Glutamatergic neuron (in vitro differentiated cells): ENCODE measurements at places on chromosomes 7 and 10.

- DNase-seq, result no peak
These were observed 49.2 kb downstream of the KDM7A start for GRCh38 chr7:140127360-140128127.

GRCh38 chr10:103355906-103356599 is 5.1 kb upstream of the PCGF6 start:
- DNase-seq, result no peak

- peak; percentile 23 for DNase-seq
These were observed 640.4 kb downstream of the TYW1 start for GRCh38 chr7:67637023-67637358.

GRCh38 chr10:109007514-109007913 is 915.8 kb downstream of the XPNPEP1 start:
- DNase-seq, result no peak

- no peak for DNase-seq
These were observed 94.3 kb upstream of the AGBL3 start for GRCh38 chr7:134891696-134892678.

- DNase-seq, result no peak
These were observed 271.4 kb downstream of the ACTR3B start for GRCh38 chr7:153030976-153031375.

- DNase-seq, result no peak
These were observed 11.8 kb upstream of the GPNMB start for GRCh38 chr7:23234569-23235296.

DNA sequence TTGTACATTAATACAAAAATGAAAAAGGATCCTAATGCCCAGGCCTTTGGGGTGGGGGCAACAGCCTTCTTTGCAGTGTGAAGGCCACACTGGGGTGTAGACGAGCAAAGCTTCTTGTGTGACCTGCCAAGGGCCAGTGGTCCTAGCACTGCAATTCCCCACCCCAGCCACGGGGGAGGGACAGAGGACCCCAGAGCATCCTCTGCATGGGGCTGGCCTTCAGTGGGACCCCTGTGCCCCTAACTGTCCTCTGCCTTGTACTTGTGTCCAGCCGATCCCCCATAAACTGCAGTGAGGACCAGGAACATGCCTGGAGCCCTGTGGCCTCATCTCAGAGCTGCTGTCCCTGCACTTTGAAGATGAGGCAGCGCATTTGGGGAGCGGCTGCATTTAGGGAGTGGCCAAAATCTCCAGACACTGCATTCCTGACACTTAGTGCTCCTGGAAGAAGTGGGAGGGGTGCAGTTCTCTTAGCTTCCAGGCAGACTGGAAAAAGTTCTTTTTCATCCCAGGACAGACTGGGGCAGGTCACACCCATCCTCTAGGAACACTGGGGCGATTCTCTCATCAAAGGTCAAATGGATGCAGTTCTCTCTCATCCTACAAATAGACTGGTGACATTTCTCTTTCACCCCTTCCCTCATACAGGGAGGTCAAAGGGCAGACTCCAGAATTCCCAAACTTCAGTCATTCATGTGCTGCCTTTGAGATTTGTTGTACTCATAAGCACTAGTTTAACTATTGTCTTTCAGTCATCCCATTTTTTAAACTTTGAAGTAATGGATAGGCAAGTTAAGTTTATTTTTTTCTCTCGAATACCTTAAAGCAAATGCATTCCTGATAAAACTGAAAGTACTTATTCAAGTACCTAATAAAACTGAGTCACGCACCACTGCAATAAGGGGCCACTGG is 922 bp upstream of the MYO1G start:
- DNase-seq, result no peak

GRCh38 chr7:151123158-151123821 is 37.0 kb downstream of the AGAP3 start:
- no peak for DNase-seq

DNA sequence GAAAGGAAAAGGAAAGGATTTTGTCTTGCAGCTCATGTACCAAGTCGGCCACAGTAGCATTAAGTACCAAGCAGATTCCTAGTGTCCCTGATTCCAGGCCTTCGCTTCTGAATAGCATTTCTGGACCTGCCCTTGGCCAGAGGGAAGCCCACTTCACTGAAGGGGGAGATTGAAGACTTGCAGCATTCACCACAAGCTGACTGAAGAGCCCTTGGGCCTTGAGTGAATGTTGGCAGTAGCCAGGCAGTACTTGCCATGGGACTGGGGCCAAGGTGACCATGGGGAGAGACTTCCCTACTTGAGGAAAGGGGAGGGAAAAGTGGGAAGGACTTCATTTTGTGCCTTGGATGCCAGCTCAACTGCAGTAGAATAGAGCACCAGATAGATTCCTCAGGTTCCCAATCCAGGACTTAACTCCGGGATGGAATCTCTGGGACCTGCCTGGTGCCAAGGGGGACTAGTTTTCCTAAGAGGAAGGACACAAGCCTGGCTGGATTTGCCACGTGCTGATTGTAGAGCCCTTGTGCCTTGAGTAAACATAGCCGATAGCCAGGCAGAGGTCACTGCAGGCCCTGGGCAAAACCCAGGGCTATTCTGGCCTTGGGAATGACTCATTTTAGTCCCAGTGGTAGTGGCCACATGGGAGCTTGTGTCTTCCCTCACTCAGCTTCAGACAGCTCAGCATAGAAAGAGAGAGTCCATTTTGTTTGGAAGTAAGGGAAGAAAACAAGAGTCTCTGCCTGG is 141.7 kb upstream of the KCND2 start:
- DNase-seq, result no peak

DNA sequence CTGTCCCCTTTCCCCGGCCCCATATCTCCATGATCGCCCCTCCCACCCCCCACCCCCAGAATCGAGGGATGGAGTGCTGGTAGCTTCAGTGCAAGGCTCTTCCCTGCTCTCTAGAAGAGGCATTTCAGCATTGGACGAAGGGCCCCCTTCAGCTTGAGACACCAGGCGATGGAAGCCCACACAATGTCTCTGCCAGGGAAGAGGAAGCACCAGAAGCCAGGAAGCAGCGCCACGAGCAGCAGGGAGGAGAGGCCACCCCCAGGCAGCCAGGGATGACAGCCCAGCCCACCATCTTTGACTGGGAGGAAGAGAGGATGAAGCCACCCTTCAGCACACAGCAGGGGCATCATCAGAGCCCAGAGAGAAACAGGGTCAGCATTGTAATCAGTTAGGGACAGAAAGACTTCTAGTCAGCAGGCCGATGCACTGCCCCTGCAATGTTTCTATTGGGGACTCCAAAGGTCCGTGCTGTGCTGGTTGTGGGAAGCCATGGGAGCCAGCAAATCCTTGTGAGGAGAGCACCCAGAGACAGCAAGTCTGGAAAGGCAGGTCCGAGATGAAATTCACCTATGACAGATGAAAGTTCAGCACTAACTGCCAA is 15.7 kb downstream of the TMEM72 start:
- DNase-seq, result no peak

- DNase-seq, result no peak
These were observed 6.1 kb downstream of the RAMP3 start for GRCh38 chr7:45163692-45164052.

DNA sequence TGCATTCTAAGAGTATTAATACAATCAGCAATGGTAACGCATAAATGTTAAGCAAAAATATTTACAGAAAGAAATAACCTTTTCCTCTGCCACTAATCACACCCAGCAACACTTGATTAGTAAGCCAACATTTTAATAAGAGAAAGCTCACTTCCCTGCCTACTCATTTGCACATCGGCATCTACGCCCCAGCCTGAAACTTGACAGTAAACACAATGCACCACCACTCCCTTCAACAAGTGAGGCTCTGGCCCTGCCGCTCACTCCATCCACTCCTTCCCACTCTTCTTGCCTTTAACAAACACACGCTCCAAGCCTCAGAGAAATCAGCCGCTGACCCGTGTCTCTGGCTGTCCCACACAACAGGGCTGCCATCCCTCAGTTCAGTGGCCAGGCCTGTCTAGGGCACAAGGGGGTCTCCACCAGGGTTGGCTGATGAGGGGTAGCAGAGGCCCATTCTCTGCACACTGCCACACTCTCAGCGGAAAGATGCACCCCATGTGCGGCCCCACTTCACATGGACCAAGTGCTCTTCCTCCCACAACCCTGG is 54.6 kb downstream of the CTBP2 start:
- no peak for DNase-seq

DNA sequence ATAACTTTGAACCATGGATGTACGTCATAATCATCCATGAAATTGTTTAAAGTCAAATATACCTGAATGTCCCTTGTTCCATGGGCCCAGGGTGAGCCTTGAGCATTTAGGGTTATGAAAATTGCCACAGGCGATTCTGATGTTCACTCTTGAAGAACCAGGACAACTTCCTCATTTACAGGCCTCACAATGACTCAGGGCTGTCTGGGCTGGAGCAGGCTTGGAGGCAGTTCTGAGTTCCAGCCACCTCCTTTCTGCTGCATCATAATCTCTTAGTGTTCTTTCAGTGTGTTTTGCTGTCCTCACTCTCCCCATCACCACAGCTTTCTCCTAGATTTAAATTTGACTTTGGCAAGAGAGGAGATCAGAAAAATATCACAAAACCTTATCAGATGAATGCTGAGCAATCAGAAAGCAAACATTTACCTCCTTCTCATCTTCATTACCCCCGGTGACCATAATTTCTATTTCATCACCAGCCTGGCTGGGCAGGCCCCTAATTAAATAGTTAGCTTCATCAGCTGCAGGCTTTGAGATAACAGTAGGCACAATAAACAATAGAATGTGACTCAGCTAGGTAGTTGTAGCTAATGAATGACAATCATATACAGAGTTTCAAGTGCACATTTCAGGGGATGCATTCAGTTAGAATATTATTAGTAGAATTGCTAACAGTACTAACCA is 571.0 kb downstream of the SH2D4B start:
- no peak for DNase-seq

- no peak for DNase-seq
These were observed 203.7 kb downstream of the ARHGAP21 start for GRCh38 chr10:24519950-24520349.

DNA sequence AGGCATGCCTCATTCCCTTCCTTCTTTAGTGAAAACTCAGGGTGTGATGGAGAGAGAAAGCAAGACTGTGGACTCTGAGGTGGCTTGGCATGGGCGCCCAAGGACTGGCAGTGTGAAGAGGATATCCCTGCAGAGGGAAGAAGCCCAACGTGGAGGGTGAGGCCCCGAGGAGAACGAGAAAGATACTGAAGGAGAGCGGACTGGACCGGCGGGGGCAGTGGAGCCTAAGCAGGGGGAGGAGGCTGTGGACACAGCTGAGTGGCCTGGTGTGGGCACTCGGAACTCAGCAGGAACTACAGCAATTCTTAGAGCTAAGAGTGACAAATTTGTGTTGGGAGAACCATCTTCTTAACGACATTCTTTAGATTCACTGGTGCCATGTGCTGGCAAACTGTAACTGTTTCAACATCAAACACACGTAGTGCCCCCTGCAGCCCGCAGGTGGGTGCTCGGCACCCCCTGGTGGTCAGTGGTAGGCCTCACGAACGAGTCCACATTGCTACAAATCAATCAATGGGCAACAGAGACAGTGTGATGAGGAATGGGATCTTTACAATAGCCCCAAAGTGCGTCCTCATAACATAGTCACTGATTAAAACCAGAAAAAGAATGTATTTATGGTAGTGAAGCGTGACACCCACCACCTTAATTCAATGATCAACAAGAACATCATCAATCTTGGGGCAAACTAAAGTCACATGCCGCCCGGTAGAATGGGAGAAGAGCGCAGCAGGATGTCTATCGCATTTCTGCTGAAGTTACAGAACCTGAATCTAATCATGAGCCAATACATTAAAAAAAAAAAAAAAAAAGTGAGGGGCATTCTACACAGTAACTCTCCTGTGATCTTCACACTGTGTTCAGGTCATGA is 2.0 kb upstream of the SFTPA1 start:
- peak; percentile 70 for DNase-seq

DNA sequence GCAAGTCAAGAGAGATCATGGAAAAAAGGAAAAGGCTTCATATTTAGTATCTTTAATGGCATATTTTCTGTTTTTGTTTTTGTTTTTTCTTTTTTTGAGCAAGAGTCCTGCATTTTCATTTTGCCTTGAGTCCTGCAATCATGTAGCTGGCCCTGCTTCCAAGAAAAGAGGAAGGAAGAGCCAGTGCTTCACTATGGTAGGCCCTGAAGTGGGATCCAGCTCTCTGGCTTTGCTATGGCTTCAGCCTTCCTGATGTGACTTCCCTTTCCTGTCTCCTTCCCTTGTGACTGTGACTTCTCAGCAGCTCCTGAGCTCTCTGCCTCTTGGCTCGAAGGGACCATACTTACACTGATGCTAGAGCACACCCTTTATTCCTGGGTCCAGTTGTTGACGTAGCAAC is 512.3 kb downstream of the INHBA start:
- no peak for DNase-seq

DNA sequence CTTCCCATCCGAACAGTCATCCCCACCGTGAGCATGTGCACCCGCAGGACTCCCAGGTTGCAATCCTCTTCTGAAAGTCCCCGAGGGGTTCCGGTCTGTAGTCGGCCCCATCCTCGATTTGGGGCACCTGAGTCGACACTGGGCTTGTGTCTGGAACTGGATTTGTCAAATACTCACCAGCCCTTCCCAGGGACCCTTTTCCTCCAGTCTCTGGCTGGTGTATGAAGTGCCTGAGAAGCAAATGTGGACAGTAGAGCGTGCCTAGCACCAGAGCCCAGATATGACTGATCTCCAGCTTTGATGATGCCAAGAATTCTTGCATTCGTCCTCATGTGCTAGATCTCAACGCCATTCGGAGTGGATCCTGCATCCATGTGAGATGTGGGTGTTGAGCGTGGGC is 132.5 kb upstream of the ADARB2 start:
- no peak for DNase-seq

- no peak for DNase-seq
These were observed 165.3 kb downstream of the TRIL start for GRCh38 chr7:28792858-28793257.

- DNase-seq, result no peak
These were observed 6.1 kb downstream of the IQUB start for GRCh38 chr7:123528265-123528664.

GRCh38 chr7:141325275-141325674 is 225.9 kb upstream of the AGK start:
- no peak for DNase-seq

DNA sequence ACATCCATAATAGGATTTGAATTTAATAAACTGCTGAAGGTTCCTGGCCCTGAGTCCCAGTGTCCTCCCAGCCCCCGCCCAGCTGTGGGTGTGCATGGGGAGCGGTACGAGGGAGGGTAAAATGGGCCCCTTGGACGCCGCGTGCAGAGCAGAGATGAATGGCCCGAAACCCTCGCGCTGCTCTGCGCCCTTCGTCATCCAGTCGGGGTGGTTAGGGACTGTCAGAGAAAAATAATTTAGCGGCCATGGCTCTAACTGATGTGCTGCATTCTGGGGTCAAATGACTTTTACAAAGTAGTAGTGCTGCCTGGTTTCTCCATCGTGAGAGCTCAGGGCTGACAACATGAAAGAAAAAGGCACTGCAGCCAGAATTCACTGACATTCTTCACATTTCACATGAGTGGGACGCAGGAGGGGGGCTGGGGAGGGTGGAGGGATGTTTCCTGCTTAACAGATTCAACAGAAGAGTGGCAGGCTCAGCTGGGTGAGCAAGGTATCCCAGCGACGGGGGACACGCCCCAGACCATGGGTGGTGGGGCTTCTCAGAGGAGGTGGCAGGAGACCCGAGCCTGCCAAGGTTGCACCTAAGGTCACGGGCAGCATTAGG is 304.5 kb downstream of the WDR37 start:
- no peak for DNase-seq
